ENCODE measurements at places on chromosomes 2 and 18. TPM values are rescaled to one million over a fixed set of nuclear protein-coding genes. Genes with fewer than 3 reads are reported as not detected.

MC2R gene
- total RNA-seq = not detected

PLEKHM3 gene
- 12.4 TPM for total RNA-seq

RAB10 gene
- 112 TPM for total RNA-seq

DYSF gene
- 148 TPM for total RNA-seq

TOGARAM2 gene
- 0.10 TPM for total RNA-seq

ALKAL2 gene
- not detected for total RNA-seq

TRAF3IP1 gene
- total RNA-seq = 7.2 TPM

SPDYA gene
- 0.33 TPM for total RNA-seq

ZSWIM2 gene
- 0.10 TPM for total RNA-seq

CYP26B1 gene
- 0.65 TPM for total RNA-seq

Data from vein endothelial cell (primary cell).